Activated CD4-positive, CD25-positive, alpha-beta regulatory T cell treated with anti-CD3 and anti-CD28 coated beads, Interleukin-2, amount 50 U/mL, for 16 hours (primary cell): ENCODE measurements at places on chromosomes 1 and 21.

- no peak for DNase-seq
Measured at GRCh38 chr1:178959543-178960460, 65.9 kb upstream of the FAM20B start.

- DNase-seq = peak; percentile 55
Measured at GRCh38 chr1:11645670-11646265, 8.5 kb downstream of the FBXO2 start.

DNA sequence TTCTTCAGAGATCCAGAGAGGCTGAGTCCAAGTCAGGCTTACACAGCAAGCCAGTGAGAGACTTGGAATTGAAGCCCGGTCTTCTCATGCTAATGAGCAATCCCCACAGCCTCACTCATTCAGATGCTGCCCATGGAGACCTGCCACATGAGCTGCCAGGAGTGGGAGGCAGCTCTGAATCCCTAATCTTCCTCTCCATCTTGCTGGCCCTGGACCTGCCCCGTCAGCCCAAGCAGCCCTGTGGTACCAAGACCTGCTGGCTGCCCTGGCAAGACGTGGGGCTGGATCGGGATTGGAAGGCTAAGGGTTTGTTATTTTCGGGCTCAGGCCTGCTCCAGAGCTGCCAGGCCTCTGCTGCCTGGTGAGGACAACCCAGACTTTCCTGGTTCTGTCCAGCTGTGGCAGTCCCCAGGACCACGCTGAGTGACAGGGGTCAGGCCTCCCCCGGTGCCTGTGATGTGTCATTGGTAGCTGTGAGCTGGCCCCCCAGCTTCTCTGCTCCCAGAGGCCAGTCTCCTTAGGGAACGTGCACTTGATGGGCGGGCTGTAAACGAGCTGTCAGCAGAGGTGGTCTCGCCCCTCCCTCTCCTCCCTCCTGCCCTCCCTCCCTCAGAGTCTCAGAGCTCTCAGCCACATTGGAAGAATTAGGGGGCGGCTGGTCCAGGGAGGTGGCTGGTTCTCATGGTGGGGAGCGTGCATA is 135.0 kb downstream of the FOXD2 start:
- DNase-seq = no peak

- DNase-seq = no peak
Measured at GRCh38 chr21:27564684-27565301, 597.9 kb upstream of the ADAMTS5 start.

- no peak for DNase-seq
Measured at GRCh38 chr1:206658264-206658980, 23.1 kb downstream of the DYRK3 start.

DNA sequence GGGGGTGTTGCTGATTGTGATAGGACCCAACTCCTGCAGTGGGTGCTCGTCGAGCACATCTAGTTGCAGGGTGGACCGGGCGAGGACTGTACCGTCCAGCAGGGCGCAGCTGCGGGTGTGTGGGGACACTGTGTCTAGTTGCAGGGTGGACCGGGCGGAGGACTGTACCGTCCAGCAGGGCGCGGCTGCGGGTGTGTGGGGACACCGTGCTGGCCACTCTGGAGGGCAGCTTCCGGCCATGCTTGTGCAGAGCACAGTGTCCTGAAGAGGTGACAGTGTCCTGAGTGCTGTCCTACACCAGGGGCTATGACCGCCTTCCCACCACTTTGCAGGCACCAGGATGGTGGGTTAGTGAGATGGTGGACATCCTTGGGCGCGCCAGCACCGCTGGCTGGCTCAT is 4.6 kb upstream of the TRPM2 start:
- DNase-seq = no peak

GRCh38 chr1:147641695-147642592 is 28.4 kb downstream of the ACP6 start:
- peak; percentile 30 for DNase-seq

GRCh38 chr1:78645723-78646122 is 3.9 kb upstream of the IFI44 start:
- no peak for DNase-seq

DNA sequence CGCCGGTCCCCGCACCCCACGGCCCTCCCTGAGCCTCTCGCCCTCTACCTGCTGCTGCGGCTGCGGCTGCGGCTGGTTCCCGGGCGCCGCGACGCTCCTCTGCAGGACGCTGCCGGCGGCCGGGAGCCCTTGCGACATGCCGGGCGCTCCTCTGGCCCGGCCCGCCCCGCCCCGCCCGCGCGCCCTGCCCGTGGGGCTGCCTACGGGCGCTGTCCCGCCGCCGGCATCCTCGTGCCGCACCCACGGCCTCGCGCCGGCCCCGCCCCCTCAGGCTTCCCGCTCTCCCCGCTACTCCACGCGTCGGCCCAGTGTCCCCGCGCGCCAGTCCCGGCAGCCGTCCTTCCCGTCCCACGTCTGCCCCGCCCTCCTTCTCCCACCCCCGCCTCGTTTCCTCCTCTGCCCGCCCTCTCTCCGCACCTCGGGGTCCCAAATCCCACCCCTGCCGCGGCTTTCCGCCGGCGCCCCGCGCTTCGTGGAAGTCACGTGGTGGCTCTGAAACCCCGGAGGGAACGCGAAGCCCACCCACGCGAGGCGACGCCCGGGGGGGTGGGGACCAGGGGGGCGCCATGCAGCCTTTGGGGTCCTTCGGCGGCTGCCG is at the start of gene BATF3:
BATF3 (minus strand) TSS at position 216 of the 598 bp plus-strand sequence; CDS start at position 138, 78 bp downstream.
- DNase-seq = no peak

- DNase-seq = no peak
Measured at GRCh38 chr1:21241771-21242581, 48.3 kb downstream of the ECE1 start.

DNA sequence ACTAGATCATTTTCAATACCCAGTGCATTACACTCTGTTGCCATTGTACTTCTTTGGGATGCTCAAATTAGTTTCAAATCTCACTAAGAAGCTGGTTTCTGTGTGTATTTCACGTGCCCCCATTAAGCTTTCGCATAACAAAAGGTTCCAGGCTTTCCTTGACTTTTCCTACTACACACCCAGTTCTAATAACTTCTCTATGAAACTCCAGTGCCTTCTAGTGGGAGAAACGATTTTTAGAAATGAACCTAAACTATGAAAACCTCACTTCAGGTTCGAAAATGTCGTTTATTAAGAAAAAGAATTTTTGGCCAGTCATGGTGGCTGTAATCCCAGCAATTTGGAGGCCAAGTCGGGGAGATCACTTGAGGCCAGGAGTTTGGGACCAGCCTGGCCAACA is 2.8 kb downstream of the CFHR4 start:
- DNase-seq = no peak

GRCh38 chr21:38257667-38258066 is 876 bp downstream of the KCNJ15 start:
- DNase-seq = no peak

GRCh38 chr21:45078371-45078770 is 4.0 kb downstream of the ADARB1 start:
- no peak for DNase-seq

- DNase-seq = no peak
Measured at GRCh38 chr1:236705771-236706170, 19.5 kb downstream of the ACTN2 start.

GRCh38 chr1:9626201-9626608 is 25.3 kb upstream of the PIK3CD start:
- DNase-seq = no peak

GRCh38 chr1:173224280-173224892 is 17.3 kb upstream of the TNFSF4 start:
- DNase-seq = no peak

DNA sequence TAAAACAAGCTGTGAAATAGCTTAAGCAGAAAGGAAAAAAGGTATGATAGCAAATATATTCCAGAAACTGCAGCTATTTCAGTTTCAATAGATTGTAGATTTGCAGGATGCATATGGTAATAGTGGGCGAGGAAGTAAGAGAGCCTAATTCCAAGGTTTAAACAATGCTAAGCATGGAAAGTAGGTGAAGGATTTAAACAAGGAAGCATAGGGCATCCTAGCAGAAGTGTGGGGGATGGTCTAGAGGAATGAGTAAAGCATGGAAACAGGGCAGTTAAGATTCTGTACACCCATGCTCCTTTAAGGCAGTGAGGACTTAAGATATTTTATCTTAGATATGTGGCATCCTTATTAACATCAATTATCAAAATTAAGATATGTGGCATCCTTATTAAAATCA is 2.6 kb downstream of the IVNS1ABP start:
- no peak for DNase-seq

DNA sequence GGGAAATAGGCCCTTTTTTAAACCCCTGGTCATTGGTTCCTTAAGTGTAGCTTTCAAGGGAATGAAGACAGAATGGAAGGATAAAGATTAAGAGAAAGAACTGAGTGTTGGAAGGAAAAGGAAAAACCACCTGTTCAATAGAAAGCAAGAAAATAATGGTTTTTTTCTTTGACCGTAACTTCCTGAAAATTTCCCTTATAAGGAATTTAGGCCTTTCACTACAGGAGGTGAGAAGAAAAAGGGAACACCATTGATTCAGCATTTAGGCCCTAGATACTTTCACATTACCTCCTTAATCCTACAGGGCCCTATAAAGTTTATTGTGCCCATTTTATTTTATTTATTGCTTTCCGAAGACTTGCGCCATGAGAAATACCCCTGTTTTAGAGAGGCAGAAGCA is 18.9 kb downstream of the KPNA6 start:
- no peak for DNase-seq

- DNase-seq = no peak
Measured at GRCh38 chr1:187714470-187714869, 885.7 kb downstream of the PLA2G4A start.

GRCh38 chr1:229385853-229386456 is 43.1 kb upstream of the CCSAP start:
- DNase-seq = no peak

DNA sequence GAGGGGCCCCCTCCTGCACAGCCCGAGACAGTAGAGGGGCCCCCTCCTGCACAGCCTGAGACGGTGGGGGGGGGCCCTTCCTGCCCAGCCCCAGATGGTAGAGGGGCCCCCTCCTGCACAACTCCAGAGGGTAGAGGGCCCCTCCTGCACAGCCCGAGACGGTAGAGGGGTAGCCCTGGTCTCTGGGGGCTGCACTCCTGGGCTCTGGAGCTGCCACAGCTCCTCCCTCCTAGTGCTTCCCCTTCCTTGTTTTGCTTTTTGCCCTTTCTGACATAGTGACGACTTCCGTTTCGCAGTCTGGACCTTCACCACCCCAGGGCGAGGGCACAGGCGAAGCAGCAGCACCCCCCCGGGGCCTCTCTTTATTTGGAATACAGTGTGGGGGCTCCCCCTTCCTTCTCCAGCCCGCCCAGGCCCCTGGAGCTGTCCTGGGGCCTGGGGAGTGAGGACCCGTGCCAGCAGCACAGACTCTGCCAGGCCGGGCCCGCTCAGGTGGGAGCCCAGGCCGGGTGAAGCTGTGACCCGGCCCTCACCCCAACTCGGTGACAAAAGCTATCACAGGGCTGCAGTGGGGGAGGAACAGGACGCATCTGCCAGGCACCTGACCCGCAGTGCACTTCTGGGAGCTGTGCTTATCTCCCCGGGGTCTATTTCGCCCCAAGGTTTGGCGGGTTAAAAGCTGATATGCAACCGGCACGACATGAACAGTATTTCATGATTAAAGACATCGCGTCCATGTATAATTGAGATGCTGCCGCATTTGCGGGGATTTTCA is 1.1 kb upstream of the PRXL2B start:
- peak; percentile 39 for DNase-seq

DNA sequence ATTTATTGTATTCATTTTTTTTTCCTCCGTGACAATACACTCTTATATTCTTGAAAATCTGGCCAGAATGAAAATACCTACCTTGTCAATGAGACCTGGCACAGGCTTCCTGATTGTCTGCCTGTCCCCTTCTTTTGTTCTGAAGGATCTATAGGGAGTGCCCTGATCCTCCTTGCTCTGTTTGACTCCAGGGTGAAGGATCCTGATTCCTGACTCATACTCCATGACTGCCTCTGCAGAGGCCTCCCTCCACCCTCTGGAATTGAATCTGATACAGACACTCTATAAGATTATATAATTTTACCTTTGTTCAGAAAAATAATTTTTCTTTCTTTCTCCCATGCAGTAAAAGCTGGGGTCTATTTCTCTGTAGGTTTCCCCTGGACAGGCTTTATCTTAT is 116.2 kb downstream of the HMCN1 start:
- no peak for DNase-seq

- DNase-seq = no peak
Measured at GRCh38 chr1:212853658-212854057, 4.4 kb upstream of the FLVCR1 start.

- no peak for DNase-seq
Measured at GRCh38 chr1:111214074-111214801, 13.3 kb upstream of the CHI3L2 start.

DNA sequence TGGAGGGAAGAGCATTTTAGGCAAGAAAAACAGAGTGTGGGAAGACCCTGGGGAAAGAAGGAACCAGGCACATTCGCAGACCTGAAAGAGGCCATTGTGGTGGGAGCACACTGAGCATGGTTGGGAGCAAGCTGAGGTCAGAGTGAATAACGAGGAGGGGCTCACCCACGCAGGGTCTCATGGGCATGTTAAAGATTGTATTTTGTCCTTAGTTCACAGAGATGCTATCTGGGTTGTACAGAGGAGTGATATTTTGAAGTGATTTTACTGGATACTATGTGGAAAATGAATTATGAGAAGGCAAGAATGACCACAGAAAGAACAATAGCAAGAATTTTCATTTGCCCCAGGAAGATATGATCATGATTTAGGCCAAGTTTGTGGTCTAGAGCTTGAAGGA is 578.3 kb upstream of the NR5A2 start:
- DNase-seq = no peak

DNA sequence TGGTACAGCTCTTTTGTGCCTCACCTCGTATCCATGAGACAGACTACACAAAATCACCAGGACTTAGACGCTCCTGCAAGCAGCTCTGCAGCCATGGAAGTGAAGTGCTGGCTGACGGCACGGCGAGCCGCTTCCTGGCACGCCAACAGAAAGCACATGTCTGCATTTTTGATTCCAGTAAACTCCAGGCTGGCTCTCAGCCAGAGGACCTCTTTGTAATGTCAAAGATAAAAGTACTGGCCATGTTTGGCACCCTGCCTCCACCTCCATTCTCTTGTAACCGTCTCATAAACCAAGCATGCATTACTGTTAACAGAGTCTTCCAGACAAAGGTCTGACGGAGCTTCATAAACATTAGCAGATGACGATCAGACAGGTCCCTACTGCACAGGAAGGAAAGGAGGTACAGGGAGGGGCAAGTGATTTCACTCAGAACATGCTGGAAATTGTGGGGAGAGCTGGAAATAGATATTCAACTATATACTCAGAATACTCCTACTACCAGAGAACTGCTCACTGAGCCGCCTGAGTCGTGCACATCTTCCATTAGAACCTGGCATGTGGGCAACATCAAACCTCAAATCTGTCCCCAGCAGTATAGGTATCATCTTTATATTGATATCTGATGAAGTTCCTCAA is 632.0 kb downstream of the SMYD3 start:
- no peak for DNase-seq

GRCh38 chr1:210437781-210438180 is 109.1 kb downstream of the HHAT start:
- DNase-seq = no peak
